M059J (cell line): ENCODE measurements at places on chromosomes 4 and X.

DNA sequence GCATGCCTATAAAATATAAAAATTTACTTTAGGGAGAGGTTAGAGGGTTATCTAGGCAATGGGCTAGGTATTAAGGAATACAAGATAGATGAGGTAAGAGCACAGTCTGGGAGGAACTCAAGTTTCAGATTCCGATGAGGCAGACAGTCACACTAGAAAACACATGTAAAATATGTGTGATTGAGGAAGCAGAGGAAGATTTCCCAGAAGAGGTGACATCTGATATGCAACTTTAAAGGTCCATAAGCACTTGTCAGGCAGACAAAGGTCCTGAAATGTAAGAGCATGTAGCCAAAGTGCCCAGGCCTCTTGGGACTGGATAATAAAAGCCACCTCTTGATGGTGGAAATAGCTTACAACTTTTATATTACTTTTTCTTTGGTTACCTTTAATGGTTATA, 81.1 kb upstream of the AADAT start:
- no peak for DNase-seq

DNA sequence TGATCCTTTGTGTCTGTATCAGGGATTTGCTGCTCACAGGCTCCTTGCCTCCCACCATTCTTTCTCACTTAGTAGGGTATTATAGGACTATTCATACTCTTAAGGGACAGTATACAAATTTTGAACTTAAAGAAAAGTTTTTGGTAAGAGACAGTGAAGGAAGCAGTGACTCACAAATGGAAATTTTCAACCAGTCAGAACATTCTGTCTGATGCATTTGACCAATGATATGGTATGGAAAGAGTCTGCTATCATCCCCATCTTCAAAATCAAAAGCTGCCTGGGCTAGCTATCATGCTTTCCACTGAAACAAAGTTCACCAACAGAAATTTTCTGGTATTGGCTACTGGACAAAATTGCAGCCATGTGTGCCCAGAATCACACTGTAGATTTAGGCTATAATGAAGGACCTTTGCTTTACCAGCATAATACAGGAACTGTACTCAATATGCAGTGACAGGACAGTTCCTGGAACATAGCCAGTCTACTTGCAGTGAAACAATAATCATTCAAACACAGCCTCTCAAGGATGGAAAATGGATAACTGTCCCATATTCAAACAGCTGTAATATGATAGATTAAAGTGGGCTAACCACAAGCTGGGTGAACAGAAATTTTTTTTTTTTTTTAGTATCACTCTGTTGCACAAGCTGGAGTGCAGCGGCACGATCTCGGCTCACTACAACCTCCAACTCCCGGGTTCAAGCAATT, 109.0 kb upstream of the ACSL4 start:
- DNase-seq: no peak

DNA sequence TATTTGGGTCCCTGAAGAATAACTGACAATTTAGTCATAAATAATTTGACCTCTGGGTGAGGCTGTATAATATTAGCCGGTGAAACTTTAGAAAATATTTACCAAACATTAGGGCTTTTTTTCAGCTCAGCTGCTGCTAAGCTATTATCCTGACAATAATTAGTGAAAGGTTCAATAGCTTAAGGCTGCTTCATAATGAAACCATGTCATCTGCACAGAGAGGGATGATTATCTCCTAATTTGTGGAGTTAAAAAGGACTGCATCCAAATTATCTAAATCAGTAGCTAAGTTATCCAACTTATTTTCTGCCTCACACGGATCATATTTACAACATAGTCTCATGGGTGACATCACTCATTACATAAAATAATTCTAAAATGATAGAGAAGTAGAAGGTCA, 1249.8 kb downstream of the RAPGEF2 start:
- no peak for DNase-seq

DNA sequence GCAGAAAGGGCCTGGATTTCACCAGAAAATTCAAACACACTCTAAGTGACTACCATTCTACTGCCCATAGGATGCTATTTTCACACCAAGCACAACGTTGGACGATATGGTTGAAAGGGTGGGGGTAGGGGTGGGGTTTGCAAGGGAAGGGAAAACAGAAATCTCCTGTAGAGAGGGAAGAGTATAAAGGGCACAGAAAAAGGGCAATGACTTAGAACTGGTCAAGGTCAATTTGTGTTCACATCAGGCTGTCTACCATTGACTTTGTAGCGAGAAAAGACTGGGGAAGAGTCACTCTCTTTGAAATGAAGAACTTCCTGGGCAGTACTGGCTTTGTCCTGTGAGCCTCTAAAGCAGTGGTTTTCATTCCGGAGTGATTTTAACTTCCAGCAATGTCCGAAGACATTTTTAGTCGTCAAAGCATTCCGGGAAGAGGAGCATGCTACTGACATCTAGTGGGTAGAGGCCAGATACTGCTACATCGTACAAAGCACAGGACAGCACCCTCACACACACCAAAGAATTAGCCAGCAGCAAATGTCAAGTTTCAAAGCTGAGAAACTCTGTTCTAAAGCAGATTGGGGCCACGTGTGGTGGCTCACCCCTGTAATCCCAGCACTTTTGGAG, 48.4 kb upstream of the SLC7A3 start:
- DNase-seq: peak; percentile 54

GRCh38 chr4:180565856-180566431, 1677.3 kb upstream of the TENM3 start:
- no peak for DNase-seq

DNA sequence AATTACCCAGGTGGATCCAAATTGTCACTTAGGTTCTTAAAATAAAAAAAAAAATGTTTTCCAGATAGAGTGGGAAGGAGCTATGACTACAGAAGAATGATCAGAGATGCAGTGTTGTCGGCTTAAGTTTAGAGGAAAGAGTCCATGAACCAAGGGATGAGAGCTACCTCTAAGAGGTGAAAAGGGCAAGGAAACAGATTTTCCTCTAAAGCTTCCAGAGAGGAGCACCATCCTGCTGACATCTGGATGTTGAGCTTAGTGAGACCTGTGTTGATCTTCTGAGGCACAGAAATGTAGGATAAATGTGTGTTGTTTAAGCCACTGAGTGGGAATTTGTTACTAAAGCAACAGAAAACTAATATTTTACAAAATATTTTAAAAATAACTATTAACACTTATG, 498.7 kb downstream of the SPOCK3 start:
- no peak for DNase-seq

- no peak for DNase-seq
Measured at GRCh38 chr4:156956826-156957368, 14.7 kb downstream of the PDGFC start.

- DNase-seq: peak; percentile 0
Measured at GRCh38 chrX:96721354-96721753, 36.7 kb downstream of the DIAPH2 start.

- DNase-seq: peak; percentile 38
Measured at GRCh38 chrX:72003811-72004750, 93.4 kb downstream of the NHSL2 start.
